Renal cortex interstitium (tissue), 15 donors: ENCODE measurements at places on chromosomes 2 and 18. TPM values are rescaled to one million over a fixed set of nuclear protein-coding genes. Genes with fewer than 3 reads are reported as not detected.

GRCh38 chr2:206688990-206689389 is 29.2 kb downstream of the DYTN start:
- DNase-seq, result no peak

- DNase-seq, result no peak
These were observed 14.4 kb downstream of the IL36B start for GRCh38 chr2:113038291-113038690.

DNA sequence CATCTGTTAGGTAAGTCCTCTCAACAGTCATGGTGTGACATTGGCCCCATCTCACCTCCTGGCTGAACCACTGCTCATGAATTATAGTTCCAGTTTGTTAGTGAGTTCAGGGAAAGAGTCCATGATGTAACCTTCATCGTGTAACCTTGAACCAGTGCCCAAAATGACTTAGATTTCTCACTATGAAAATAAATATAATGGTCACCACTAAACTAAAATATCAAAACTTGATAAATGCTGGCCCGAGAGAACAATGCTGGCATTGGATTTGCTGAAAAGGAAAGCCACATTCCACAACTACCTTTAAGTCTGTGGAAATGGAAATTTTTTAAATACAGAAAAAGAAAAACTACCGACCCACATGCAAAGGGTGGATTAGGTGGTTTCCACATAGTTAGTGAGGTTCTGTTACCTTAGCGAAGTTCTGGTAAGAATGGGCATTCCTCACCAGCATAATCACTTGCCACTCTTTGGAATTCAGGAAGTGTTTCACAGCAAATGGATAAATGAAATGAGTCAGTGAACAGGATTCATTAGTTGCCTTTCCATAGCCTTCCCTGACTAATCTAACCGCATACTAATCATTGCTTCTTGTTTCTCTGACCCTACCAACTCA is 133.9 kb upstream of the CTAGE1 start:
- DNase-seq, result no peak

- no peak for DNase-seq
These were observed 3.5 kb downstream of the DNPEP start for GRCh38 chr2:219384083-219384713.

DNA sequence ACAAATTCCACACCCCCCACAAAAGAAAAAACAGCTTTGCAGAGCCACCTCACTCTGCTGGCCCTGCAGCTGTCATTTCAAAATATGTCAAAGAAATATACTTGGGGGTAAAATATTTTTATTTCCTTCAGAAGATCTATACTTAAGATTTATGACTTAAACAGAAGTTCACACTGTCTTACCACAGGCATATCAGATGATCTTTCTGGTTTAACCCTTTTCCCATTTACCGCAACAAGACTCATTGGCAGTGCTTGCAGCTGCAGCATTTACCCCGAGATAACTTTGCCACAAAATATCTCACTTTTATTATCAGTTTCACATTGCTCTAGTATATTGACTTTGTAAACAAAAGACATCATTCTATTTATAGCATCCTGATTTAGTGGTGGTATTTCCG is 21.6 kb upstream of the SLC35G4 start:
- no peak for DNase-seq

Gene DUSP11
- polyA plus RNA-seq, result 27.4 TPM
